ENCODE measurements at places on chromosomes 3 and 15.

DNA sequence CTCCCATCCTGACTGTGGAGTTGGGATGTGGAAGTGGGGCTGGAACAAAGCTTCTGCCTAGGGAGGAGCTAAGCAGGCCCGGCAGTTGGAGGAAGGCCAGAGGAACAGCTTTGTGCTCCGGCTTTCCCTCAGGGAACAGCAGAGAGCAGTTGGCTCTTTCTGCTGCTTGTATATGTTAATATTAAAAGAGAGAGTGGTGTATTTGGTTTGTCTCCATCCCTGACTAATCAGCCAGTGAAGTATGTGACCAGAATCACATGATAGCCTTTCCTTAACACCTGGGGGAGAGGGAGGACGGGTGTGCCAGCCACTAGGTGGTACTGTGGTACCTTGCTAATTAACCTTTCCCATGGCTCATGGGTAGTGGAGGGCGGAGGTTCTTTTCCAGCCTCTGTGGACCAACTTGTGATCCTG lies 10.0 kb downstream of the EIF2B5 start:
- no peak overlapping the region for H3K27ac ChIP-seq
- no peak overlapping the region for H3K4me3 ChIP-seq
- peaks cover 4% of the 10 kb centered on the region for H3K4me1 ChIP-seq
- peak; percentile 28 for DNase-seq
- H3K27me3 ChIP-seq = peaks cover 5% of the 10 kb centered on the region

- H3K27ac ChIP-seq = no peak overlapping the region
- H3K4me3 ChIP-seq = no peak overlapping the region
- H3K36me3 ChIP-seq = peaks cover 3% of the 10 kb centered on the region
- peaks cover 3% of the 10 kb centered on the region for H3K27me3 ChIP-seq
- no peak for DNase-seq
Measured at GRCh38 chr3:65809641-65810150, 229.0 kb downstream of the MAGI1 start.

- DNase-seq = no peak
- peaks cover 3% of the 10 kb centered on the region for H3K36me3 ChIP-seq
- H3K4me1 ChIP-seq = peaks cover 14% of the 10 kb centered on the region
- no peak overlapping the region for H3K4me3 ChIP-seq
- H3K27me3 ChIP-seq = peaks cover 9% of the 10 kb centered on the region
Measured at GRCh38 chr3:195450731-195451229, 8.0 kb upstream of the ACAP2 start.

- DNase-seq = no peak
- peak overlapping the region; percentile 75 for H3K4me3 ChIP-seq
- peaks cover 19% of the 10 kb centered on the region for H3K4me1 ChIP-seq
- no peaks in the 10 kb centered on the region for H3K36me3 ChIP-seq
- H3K27me3 ChIP-seq = peaks cover 30% of the 10 kb centered on the region
Measured at GRCh38 chr15:43516801-43517353, 531 bp upstream of the MAP1A start.

DNA sequence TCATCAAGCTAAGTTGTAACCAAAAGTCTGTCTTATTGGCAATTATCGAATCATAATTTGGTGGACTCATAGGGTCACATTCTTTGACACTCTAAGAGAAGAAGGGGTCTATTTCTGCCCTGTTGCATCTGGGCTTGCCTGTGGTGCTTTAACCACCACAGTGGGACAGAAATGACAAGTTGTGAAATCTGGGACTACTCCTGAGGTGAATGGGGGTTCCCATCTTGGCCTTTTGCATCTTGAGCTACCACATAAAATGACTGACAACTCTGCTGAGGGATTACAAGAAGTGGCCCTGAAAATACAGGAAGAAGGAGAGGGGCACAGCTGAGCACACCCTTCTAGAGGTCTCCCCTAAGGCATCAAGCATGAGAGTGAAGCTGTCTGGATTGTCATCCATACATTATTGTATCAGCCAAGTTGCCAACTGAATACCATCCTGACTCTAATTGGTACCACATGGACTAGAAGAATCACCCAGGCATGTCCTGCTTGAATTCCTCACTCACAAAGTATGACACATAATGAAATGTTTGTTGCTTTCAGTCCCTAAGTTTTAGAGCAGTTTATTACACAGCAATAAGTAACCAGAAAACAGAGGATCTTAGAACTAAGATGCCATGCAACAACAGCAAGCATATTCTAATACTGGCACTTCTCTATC lies 306.5 kb downstream of the ROBO1 start:
- H3K27me3 ChIP-seq = no peaks in the 10 kb centered on the region
- H3K4me3 ChIP-seq = no peak overlapping the region
- H3K36me3 ChIP-seq = no peaks in the 10 kb centered on the region
- no peak for DNase-seq
- no peak overlapping the region for H3K27ac ChIP-seq
- no peaks in the 10 kb centered on the region for H3K4me1 ChIP-seq

DNA sequence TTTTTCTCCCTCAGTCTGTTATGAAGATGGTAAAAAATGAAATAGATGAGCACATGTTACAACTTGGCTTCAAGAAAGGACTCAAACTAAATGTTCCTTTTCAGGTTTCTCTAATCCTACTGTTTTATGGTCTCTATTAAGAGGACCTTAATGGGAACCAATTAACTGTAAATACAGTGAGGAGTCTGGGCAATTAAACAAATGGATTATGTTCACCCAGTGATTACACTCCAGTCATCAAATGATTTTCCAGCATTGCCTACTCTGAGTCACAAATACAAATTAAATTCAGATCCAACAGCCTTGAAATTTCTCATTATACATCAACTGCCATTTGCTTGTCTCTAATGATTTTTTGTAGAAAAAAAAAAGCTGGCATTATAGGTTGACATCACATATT lies 129.2 kb downstream of the NEK10 start:
- H3K27me3 ChIP-seq = peaks cover 2% of the 10 kb centered on the region
- peaks cover 4% of the 10 kb centered on the region for H3K36me3 ChIP-seq

GRCh38 chr15:79028411-79028964 lies 62.1 kb downstream of the RASGRF1 start:
- peak; percentile 70 for DNase-seq
- H3K27me3 ChIP-seq = peaks cover 5% of the 10 kb centered on the region
- peaks cover 4% of the 10 kb centered on the region for H3K36me3 ChIP-seq

DNA sequence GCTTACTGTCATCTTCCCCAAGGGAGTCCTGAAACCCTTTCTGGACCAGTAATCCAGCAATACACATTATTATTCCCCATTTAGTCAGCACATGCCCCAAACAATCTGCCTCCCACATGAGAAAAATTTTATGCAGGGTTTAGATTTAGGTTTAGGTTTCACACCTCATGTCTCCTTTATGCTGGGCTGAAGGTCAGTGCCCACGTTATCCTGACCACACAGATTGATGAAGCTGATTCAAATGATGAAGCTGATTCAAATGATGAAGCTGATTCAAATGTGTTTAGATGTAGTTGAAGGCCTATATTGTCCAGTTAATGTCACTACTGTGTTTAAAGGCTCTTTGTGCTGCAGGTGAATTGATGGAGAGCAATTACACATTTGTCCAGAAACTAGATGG lies 18.1 kb upstream of the ZBED2 start:
- H3K4me1 ChIP-seq = peaks cover 4% of the 10 kb centered on the region
- no peak for DNase-seq
- no peaks in the 10 kb centered on the region for H3K36me3 ChIP-seq
- peaks cover 4% of the 10 kb centered on the region for H3K27me3 ChIP-seq

- H3K27ac ChIP-seq = no peak overlapping the region
- H3K27me3 ChIP-seq = no peaks in the 10 kb centered on the region
- no peak for DNase-seq
- no peaks in the 10 kb centered on the region for H3K36me3 ChIP-seq
- H3K4me1 ChIP-seq = peaks cover 8% of the 10 kb centered on the region
Measured at GRCh38 chr3:33360136-33360825, 79.9 kb downstream of the UBP1 start.

GRCh38 chr15:48435321-48435720 lies 104.1 kb downstream of the DUT start:
- DNase-seq = no peak
- no peaks in the 10 kb centered on the region for H3K4me1 ChIP-seq
- peaks cover 3% of the 10 kb centered on the region for H3K27me3 ChIP-seq

- H3K27me3 ChIP-seq = peaks cover 3% of the 10 kb centered on the region
- peaks cover 16% of the 10 kb centered on the region for H3K4me1 ChIP-seq
- peaks cover 34% of the 10 kb centered on the region for H3K36me3 ChIP-seq
- H3K4me3 ChIP-seq = peak overlapping the region; percentile 99
- H3K27ac ChIP-seq = peak overlapping the region; percentile 83
Measured at GRCh38 chr3:50089609-50089945, 858 bp downstream of the RBM5 start.

GRCh38 chr15:45664451-45664850 lies 29.6 kb downstream of the SQOR start:
- no peak overlapping the region for H3K27ac ChIP-seq
- no peak overlapping the region for H3K4me3 ChIP-seq
- no peak for DNase-seq
- peaks cover 5% of the 10 kb centered on the region for H3K27me3 ChIP-seq
- H3K36me3 ChIP-seq = peaks cover 11% of the 10 kb centered on the region

- H3K27me3 ChIP-seq = no peaks in the 10 kb centered on the region
- H3K4me3 ChIP-seq = no peak overlapping the region
- no peak overlapping the region for H3K27ac ChIP-seq
- DNase-seq = no peak
- H3K36me3 ChIP-seq = no peaks in the 10 kb centered on the region
Measured at GRCh38 chr15:98164571-98164970, 204.1 kb downstream of the ARRDC4 start.

- H3K4me3 ChIP-seq = no peak overlapping the region
- no peaks in the 10 kb centered on the region for H3K4me1 ChIP-seq
- H3K27me3 ChIP-seq = peaks cover 1% of the 10 kb centered on the region
- DNase-seq = no peak
Measured at GRCh38 chr3:124510290-124510689, 220.0 kb upstream of the UMPS start.

GRCh38 chr15:60116456-60117089 lies 112.5 kb downstream of the FOXB1 start:
- H3K36me3 ChIP-seq = no peaks in the 10 kb centered on the region
- no peak for DNase-seq
- no peak overlapping the region for H3K27ac ChIP-seq
- no peak overlapping the region for H3K4me3 ChIP-seq
- peaks cover 12% of the 10 kb centered on the region for H3K4me1 ChIP-seq

DNA sequence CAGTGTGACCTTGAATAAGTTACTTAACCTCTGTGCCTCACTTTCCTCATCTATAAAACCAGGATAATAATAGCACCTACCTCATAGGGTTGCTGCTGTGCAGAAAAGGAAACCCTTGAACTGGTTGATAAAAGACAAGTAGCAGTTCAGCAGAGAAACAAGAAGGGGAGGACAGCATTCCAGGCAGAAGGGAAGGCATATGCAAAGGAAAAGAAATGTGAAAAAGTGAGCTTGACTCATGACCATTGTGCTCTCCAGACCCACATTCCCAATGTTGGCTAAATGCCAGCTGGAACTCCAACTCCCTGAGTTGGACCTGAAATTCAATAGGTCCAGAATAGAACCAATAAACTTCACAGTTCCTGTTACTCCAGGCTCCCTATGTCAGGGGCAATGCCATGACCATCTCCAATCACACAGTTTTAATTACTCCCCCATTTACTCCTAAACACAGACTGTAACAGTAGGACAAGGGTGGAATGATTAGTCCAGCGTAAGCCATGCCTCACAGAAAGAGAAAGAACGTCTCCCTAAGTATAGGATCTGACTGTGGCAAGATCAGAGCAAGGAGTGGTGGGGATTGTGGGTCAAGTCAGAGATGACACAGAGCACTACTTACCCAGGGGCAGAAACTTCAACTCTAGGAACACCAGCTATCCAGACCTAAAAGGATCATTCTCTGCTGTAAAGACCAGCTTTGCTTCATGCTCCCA lies 26.9 kb downstream of the PRKAR2A start:
- H3K27ac ChIP-seq = no peak overlapping the region
- H3K27me3 ChIP-seq = no peaks in the 10 kb centered on the region
- no peaks in the 10 kb centered on the region for H3K36me3 ChIP-seq
- no peak for DNase-seq
- H3K4me3 ChIP-seq = no peak overlapping the region

GRCh38 chr15:91968610-91969009 lies 115.1 kb downstream of the SLCO3A1 start:
- no peak overlapping the region for H3K27ac ChIP-seq
- H3K36me3 ChIP-seq = peaks cover under 1% of the 10 kb centered on the region
- H3K4me3 ChIP-seq = no peak overlapping the region
- DNase-seq = no peak
- H3K27me3 ChIP-seq = peaks cover 9% of the 10 kb centered on the region

- no peak overlapping the region for H3K4me3 ChIP-seq
- DNase-seq = no peak
- H3K27me3 ChIP-seq = peaks cover 2% of the 10 kb centered on the region
- no peak overlapping the region for H3K27ac ChIP-seq
Measured at GRCh38 chr3:135991621-135992020, 26.1 kb downstream of the PPP2R3A start.

DNA sequence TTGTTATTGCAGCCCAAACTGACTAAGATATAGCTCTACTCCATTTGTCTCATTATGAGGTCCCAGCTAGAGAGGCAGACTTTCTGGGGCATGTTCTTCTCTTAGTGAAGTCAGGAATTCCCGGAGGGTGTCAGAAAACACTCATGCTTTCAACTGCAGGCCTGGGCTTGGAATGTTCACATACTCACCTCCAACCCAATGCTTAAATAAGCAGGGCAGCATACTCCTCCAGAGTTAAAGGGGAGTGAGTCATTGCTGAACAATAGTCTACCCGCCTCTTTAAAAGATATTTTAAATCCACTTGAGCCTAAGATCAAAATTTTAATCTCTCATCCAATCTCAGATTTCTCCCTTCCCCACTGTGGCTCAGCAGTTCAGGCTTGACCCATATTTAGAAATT lies 167.8 kb upstream of the DPH6 start:
- DNase-seq = no peak
- H3K36me3 ChIP-seq = no peaks in the 10 kb centered on the region
- no peak overlapping the region for H3K4me3 ChIP-seq
- no peak overlapping the region for H3K27ac ChIP-seq

DNA sequence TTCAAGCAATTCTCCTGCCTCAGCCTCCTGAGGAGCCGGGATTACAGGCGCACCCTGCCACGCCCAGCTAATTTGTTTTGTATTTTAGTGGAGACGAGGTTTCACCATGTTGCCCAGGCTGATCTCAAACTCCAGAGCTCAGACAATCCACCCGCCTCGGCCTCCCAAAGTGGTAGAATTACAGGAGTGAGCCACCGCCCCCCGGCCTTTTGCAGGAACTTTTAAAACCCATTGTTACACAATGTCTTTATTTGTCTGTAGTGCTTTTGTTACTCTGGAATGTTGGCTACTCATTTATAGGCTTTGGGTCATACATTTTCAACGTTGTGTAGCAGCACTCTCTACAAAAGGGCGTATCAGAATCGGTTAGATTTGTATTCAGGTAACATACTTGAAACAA lies 499.1 kb downstream of the ROBO2 start:
- peaks cover 2% of the 10 kb centered on the region for H3K4me1 ChIP-seq
- no peak overlapping the region for H3K4me3 ChIP-seq
- peaks cover 1% of the 10 kb centered on the region for H3K27me3 ChIP-seq
- no peak for DNase-seq
- H3K36me3 ChIP-seq = no peaks in the 10 kb centered on the region

All from endothelial cell (in vitro differentiated cells).